ENCODE measurements at places on chromosomes 3 and 15. TPM values are rescaled to one million over a fixed set of nuclear protein-coding genes. Genes with fewer than 3 reads are reported as not detected.

Gene LRRIQ4
- total RNA-seq = 0.23 TPM

Gene MLF1
- total RNA-seq = 9.1 TPM

Gene CHL1
- total RNA-seq = 49.1 TPM

Gene SERPINI2
- 1.2 TPM for total RNA-seq

Gene LNP1
- total RNA-seq = 3.7 TPM

Gene CCDC13
- total RNA-seq = 3.0 TPM

Gene ALPK3
- 21.5 TPM for total RNA-seq

Gene TTLL13
- not detected for total RNA-seq

Gene LEKR1
- 0.33 TPM for total RNA-seq

Gene DAZL
- total RNA-seq = not detected

Gene CX3CR1
- total RNA-seq = 0.50 TPM

Gene WNT7A
- total RNA-seq = not detected

Gene RNU5B-1
- total RNA-seq = not detected

Gene SCAANT1
- not detected for total RNA-seq

Gene PIERCE2
- 4.2 TPM for total RNA-seq

Gene IMPG2
- total RNA-seq = 0.83 TPM

Gene ZNF774
- total RNA-seq = 1.7 TPM

Gene UBP1
- total RNA-seq = 68.4 TPM

Gene RBM15B
- 27.8 TPM for total RNA-seq

Gene KIF15
- 0.42 TPM for total RNA-seq

Gene RAB43
- 7.5 TPM for total RNA-seq

Gene FBXO22
- 23.8 TPM for total RNA-seq

Gene NTRK3
- 1.7 TPM for total RNA-seq

Gene PARP3
- 37.9 TPM for total RNA-seq

Gene SEMA5B
- total RNA-seq = under 0.01 TPM

Data from esophagus muscularis mucosa (tissue), 4 donors.